ENCODE measurements at places on chromosomes 5 and 9.

GRCh38 chr9:35907711-35908503, 1.4 kb upstream of the SPAAR start:
- peak; percentile 50 for DNase-seq

DNA sequence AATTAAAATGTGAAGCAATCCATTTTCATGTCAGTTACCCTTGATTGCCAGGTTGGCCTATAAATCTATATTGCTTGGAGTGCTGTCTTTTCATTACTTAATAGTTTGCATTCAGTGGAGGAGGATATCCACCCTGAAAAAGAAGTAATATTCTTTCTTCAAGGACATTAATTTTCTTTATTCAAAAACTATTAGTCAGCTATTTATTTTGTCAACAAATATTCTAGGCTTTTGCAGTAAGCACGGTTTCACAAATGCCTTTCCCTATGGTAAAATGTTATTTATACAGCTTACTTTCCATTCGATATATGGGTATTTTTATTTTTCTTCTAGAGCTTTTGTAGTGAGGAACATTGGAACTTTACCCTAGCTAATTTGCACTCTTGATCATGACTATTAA, 1176.9 kb upstream of the NUDT12 start:
- DNase-seq, result no peak

DNA sequence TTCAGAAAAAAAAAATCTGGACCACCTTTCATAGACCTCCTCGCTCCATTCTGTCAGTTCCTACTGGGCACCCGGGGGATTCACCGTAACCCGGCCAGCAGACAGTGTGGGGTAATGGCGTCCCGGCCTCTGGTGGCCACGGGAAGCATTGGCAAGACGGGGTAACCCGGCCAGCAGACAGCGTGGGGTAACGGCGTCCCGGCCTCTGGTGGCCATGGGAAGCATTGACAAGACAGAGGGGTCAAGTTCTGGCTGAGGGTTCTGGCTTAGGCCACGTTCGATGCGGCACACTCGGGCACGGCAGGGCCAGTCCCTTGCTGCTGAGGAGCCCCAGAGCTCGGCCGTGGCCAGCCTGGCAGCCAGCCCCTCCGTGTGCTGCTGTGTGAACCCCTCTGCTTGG, 116.2 kb upstream of the RAPGEF1 start:
- DNase-seq, result no peak

- no peak for DNase-seq
Measured at GRCh38 chr9:98201749-98202148, 9.3 kb upstream of the CORO2A start.

- DNase-seq, result no peak
Measured at GRCh38 chr5:117357886-117358285, 783.3 kb upstream of the SEMA6A start.

DNA sequence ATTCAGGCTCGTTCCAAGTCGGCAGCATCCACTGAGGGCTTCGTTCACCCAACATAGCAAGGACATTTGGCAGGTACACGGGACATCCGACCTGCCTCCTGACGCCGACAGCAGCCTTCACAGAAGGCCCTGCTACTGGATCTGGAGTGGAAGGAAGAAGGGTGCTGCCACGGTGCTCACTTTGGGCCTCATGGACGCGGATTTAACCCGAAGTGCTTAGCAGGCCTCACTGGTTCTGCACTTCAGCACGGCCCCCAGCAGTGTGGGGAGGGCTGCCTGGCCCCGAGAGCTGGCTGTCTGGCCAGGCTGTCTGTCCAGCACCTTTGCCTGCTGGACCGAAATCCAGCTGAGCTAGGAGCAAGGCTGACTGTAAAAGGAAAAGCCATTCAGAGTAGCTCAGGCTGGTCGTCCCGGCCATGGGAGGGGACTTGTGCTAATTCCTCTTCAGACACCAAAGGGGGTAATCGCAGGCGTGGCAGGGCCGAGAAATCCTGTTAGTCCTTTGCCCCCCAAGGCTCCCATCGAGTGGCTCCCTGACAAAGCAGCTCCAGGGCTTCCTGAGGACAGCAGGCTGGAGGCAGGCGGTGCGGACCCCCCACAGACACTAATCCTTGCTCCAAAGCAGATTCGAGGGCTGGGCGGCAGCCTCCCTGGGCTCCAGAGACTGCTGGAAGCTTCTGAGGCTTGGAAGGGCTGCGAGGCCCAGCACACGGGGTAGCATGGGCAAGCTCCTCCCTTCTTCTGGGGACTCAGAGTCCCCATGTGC, 11.1 kb upstream of the RXRA start:
- DNase-seq, result no peak

GRCh38 chr9:134809826-134810225, 70.8 kb upstream of the FCN2 start:
- no peak for DNase-seq

GRCh38 chr5:91018712-91019371, 364.3 kb downstream of the ARRDC3 start:
- no peak for DNase-seq

- DNase-seq, result no peak
Measured at GRCh38 chr9:89739511-89739910, 134.7 kb downstream of the GADD45G start.

DNA sequence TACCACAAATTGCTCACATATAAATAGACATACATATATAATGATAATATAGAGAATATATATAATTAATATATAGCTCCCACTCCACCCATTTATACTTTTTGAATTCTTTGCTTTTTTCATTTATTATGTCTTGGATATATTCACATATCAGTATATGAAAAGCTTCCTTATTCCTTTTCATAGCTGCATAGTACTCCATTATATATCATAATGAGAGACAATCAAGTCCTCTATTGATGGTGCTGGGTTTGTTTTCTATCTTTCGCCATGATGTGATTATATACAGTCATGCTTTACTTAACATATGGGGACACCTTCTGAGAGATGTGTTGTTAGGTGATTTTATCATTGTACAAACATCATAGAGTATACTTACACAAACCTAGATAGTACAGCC, 51.6 kb upstream of the ELL2 start:
- no peak for DNase-seq

DNA sequence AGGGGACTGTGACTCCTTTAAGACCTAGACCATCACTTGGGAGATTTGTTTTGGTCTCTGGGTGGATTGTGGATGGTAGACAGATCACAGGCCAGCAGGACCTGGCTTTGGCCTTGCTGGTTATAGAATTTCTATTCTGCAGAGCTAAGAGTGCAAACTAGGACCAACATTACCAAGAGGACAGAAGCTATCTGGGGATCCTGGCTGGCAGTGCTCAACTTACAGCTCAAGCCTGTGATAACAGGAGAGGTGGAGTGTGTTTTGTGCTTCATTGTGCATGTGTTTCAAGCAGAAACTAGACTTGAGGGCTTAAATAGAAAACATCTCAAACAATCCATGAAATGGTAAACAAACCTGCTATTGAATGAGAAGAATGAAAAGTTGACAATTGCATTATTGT, 106.7 kb downstream of the ZNF462 start:
- DNase-seq, result no peak

DNA sequence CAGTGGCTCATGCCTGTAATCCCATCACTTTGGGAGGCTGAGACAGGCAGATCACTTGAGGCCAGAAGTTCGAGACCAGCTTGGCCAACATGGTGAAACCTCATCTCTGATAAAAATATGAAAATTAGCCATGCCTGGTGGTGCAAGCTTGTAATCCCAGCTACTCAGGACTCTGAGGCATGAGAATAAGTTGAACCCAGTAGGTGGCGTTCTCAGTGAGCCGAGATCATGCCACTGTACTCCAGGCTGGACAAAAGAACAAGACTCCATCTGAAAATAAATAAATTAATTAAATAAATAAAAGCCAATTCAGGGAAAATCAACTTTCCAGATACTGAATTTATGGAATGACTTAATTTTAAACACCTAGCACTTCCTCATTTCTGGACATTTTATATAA, 1722.1 kb downstream of the MAT2B start:
- no peak for DNase-seq

DNA sequence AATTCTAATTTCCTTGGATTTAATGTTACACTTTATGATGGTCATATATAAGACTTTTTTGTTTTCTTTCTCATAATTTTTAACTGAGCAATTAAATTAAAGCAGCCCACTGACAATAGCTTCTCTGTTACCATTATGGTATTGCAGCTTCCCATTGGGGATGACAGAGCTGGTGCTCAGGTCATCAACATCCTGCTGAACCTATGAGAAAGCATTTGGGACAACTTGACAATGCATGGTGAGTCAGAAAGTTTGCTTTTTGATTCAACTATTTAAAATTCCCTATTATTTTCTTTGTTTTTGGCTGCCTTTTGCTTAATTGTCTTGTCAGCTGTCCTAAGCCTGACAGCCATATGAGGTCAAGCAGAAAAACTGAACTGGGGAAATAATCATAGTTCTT, 487.4 kb upstream of the RIOK2 start:
- DNase-seq, result no peak

DNA sequence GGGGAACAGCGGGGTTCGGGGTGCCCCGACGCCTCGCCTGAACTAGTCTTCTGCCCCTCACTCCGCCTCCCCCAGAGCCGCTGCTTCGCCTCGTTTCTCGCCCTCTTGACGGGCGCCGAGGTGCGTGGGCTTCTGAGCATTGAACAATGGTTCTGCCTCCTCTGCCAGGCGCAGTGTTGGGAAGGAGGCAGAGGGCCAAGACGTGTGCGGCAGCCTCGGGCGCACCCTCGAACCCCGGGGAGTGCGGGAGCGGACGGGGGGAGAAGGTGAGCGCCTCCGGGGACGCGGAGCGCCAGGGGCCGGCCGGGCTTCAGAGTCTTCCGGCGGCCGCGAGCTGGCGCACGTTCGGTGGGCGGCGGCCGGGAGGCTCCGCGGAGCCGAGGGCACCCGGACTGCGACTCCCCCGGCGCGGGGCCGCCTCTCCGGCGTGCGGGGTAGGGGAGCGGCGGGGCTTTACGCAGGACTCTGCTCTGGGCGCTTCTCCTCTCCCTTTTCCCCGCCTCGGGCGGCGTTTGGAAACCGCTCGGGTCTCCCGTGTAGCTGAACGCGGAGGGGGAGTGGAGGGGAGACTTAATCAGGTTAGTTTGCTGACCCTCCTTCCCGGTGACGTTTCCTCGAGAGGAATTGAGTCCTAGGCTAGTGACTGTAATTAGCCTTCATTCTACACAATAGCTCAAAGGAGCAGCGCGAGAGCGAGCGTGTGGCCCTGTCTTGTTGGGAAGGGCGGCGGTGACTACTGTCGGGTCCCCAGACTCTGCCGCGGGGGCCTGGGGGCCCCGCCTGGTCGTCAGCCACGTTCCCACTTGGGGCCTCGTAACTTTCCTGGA, 1.1 kb downstream of the VLDLR start:
- DNase-seq, result peak; percentile 42

DNA sequence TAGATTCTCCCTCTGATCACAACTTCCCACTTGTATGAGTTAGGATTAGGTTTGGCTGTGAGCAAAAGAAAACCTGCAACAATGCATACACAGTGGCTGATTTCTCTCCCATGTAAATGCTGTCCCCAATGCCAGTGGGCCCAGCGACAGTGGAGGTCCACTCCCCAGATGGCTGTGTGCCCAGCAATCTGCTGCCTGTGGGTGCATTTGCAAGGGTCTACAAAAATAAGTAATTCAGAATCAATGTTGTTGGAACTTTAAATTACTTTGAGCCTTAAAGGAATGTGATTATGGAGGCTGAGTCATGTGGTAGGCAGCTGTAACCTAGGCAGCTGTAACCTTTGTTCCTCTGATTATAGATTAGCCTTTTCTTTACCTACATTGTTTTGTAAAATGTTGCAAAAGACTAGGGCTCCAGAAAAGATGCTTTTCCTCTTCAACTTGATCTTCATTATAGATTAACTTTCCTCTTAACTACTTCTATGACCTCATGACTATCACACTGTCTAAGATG, 14.2 kb upstream of the MXD3 start:
- no peak for DNase-seq

DNA sequence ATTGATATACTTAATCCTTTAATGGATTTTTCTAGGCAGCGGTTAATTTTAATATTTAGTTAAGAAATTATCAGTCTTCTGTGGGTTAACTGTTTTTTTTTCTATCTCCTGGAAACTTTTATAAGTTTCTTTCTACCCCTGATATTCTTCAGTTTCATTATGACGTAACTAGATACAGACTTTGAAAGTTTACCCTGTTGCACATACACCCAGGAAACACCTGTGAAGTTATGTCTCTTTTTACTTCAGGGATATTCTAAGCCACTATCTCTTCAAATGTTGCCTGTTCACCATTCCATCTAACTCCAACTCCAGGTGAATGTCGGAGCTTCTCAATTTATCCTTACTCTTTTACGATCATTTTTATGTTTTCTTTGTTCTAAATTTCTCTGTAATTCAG, 329.0 kb downstream of the ICE1 start:
- DNase-seq, result no peak

DNA sequence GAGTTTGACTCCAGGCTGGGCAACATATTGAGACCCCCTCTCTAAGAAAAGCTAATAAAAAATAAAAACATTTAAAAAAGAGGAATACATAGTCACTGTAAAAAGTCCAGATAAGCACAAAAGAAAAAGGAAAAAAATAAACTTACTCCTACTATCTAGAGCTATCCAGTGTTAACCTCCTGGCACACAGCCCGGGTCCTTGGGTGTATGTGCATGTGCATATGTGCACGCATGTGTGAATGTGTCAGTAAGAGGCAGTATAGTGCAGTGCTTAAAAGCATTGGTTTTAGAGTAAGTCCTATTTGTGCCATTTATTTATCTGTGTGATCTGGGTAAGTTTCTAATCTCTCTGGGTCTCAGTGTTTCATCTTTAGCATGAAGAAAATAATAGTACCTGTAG, 26.7 kb downstream of the FAM219A start:
- no peak for DNase-seq

DNA sequence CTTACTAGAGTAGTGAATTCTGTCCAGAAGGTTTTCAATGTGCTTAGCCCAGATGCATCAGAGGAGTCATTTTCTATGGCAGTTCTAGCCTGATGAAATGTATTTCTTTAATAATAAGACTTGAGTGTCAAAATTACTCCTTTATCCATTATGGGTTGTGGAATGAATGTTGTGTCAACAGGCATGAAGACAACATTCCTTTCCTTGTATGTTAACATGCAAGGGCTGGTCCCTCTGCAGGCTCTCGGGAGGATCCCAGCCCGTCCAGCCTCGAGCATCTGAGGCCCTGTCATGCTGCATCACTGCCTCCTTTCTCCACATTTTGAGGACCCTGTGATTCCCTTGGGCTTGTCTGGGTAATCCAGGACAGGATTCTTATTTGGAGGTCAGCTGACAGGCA, 42.9 kb upstream of the FAM120AOS start:
- no peak for DNase-seq

DNA sequence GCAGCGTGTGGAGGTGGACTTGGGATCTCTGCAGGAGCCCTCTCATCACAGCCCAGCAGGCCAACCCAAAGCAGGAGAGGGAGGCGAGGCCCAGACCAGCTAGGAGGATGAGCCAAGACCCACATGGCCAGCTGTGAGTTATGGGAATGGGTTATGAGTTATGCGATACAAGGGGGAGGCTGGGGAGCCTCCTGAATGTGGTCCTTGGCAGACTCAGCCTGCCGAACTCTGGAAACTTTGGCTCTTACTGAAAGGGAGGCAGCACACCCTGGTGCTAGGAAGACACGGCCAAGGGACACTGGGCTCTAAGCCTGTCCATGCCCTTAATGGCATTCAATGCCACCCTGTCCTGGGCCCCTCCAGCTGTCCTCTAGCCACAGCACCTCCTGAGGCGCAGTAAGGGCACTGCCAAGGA, 7.7 kb upstream of the VAV2 start:
- no peak for DNase-seq
